ENCODE measurements at places on chromosomes 16 and 17.

DNA sequence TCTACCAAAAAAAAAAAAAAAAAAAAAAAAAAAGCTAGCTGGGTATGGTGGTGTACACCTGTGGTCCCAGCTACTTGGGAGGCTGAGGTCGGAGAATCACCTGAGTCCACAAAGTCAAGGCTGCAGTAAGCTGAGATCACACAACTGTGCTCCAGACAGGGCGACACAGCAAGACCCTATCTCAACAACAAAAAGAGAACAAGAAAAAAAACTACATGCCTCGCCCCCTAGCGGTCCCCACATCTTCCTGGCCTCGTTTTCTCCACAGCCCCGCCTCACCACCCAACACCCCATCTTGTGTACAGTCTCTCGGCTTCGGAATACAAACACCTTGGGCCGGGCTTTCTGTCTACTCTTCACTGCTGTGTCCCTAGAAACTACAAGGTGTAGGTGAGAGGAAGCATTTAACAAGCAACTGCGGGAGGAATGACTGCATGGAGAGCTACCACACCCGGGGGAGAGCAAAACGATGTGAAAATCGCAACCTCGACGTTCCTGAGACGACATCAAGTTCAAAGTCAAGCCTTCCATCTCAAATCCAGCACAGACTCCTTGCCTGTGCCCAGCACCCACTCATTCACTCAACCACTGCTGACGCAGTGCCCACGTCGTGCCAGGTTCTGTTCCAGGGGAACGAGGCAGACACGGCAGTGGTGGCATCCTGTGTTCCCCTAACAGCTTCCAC is 9.0 kb downstream of the NTAN1 start:
- DNase-seq, result no peak

- no peak for DNase-seq
These were observed 16.0 kb downstream of the SLC38A8 start for GRCh38 chr16:84026606-84027005.

- DNase-seq, result no peak
These were observed 4.0 kb upstream of the LMF1 start for GRCh38 chr16:974611-975261.

GRCh38 chr16:1781758-1782407 is 488 bp downstream of the SPSB3 start:
- no peak for DNase-seq
